Small intestine (tissue), 16 donors: ENCODE measurements at places on chromosomes 7 and 10. TPM values are rescaled to one million over a fixed set of nuclear protein-coding genes. Genes with fewer than 3 reads are reported as not detected.

Gene SH2D4B
- polyA plus RNA-seq, result not detected

Gene TRIP6
- polyA plus RNA-seq, result 35.7 TPM

GRCh38 chr7:67788669-67789068, 792.0 kb downstream of the TYW1 start:
- no peaks in the 10 kb centered on the region for H3K4me1 ChIP-seq
- H3K36me3 ChIP-seq, result no peaks in the 10 kb centered on the region
- H3K27me3 ChIP-seq, result no peaks in the 10 kb centered on the region
- H3K27ac ChIP-seq, result no peak overlapping the region
- no peak overlapping the region for H3K4me3 ChIP-seq

DNA sequence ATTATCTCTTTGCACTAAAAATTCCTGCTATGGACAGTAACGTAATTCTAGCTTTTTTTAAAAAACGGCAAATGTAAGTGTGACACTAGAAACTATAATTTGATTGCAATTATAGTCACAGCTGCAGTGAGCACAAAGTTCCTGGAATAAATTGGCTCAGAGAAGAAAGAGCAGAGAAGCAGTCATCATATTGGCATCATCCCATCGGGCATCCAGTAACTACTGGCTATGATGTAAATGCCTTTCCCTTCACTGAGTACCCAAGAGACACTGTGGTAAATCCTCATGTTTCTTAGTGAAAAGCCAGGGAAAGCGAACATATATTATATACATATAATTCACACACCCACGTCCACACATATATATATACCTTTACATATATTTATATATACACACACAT, 43.6 kb downstream of the PIP4K2A start:
- no peak overlapping the region for H3K27ac ChIP-seq
- H3K4me1 ChIP-seq, result peaks cover 10% of the 10 kb centered on the region
- no peaks in the 10 kb centered on the region for H3K36me3 ChIP-seq
- H3K4me3 ChIP-seq, result no peak overlapping the region
- no peaks in the 10 kb centered on the region for H3K27me3 ChIP-seq
- DNase-seq, result no peak

Gene EPHA1
- polyA plus RNA-seq, result 47.4 TPM

Gene NUDT13
- polyA plus RNA-seq, result 2.0 TPM

GRCh38 chr10:126957111-126957510, 51.9 kb downstream of the DOCK1 start:
- H3K27ac ChIP-seq, result no peak overlapping the region
- no peaks in the 10 kb centered on the region for H3K27me3 ChIP-seq
- no peak overlapping the region for H3K4me3 ChIP-seq
- peaks cover 2% of the 10 kb centered on the region for H3K4me1 ChIP-seq

- no peak overlapping the region for H3K27ac ChIP-seq
- no peaks in the 10 kb centered on the region for H3K27me3 ChIP-seq
- H3K4me1 ChIP-seq, result no peaks in the 10 kb centered on the region
- no peak overlapping the region for H3K4me3 ChIP-seq
These were observed 55.5 kb upstream of the LHFPL3 start for GRCh38 chr7:104272767-104273384.

DNA sequence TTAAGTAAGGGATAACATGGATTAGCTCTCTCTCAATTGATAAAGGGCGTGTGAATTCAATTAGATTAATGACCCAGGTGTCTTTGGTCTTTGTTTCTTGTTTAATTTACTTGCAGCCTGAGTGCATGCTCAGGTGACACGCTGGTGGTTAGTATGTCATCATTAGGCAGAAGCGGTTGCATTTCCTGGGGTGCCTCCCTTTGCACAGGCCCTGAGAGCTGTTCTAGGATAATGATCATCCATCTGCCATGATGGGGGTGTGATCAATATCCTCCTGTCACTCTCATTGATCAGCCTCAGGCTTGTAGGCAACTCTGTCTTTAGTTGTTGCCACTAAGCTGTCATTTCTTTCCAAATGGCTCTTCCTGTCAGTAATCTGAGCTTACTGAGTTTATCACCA, 99.6 kb upstream of the NPS start:
- H3K4me1 ChIP-seq, result no peaks in the 10 kb centered on the region
- no peaks in the 10 kb centered on the region for H3K27me3 ChIP-seq
- no peak for DNase-seq

GRCh38 chr10:86371691-86372090, 5.1 kb upstream of the GRID1 start:
- H3K27me3 ChIP-seq, result peaks cover 12% of the 10 kb centered on the region
- no peaks in the 10 kb centered on the region for H3K4me1 ChIP-seq
- H3K27ac ChIP-seq, result no peak overlapping the region

Gene INPP5A
- polyA plus RNA-seq, result 22.4 TPM

DNA sequence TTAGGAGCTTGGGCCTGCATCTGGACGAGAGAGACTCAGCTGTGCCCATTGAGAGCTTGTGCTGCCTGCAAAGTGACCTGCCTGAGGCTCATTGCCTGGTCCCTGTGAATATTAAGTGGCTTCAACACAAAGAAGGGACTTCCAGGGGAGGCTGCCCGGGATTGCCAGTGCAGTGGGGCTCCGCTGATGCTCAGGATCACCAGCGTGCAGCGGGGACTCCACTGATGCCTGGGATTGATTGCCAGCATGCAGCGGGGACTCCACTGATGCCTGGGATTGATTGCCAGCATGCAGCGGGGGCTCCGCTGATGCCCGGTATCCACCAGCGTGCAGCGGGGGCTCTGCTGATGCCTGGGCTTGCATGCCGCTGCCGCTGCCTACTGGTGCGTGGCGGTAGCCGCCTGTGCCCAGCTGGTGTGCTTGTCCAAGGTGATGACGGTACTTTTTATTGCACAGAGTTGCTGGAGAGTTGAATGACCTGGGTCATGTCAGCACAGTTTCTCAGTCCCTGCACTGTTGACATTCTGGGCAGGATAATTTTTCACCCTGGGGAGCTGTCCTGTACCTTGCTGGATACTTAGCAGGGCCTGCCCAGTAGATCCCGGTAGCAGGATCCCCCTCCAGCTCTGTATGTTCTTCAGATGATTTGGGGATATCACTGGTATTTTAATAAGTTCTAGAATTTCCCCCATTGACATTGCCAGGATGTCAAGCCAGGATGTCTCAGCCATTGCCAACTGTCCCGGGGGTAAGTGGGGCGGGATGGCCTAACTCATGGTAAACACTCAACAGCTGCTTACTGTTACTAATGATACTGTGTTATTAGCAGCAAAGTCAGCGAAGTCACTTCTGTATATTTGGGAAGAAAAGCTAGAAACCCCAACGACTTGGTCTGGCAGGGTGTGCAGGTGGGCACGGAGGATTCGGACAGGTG, 13.0 kb downstream of the DOCK1 start:
- no peak overlapping the region for H3K4me3 ChIP-seq
- no peaks in the 10 kb centered on the region for H3K36me3 ChIP-seq
- no peak overlapping the region for H3K27ac ChIP-seq
- no peak for DNase-seq
- H3K4me1 ChIP-seq, result no peaks in the 10 kb centered on the region
